ENCODE measurements at places on chromosomes 6 and 20.

DNA sequence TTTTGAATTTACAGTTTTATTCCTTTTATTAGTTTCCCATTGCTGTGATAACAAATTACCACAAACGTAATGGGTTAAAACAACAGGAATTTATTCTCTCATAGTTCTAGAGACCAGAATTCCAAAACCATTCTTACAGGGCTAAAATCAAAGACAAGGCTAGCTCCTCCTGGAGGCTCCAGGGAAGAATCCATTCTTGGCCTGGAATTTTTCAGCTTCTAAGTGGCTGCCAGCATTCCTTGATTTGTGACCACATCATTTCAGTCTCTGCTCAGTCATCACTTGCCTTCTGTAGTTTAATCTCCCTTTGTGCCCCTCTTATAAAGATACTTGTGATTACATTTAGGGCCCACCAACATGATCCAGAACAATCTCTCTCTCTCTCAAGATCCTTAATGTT is 897 bp upstream of the SEL1L2 start:
- DNase-seq = no peak

GRCh38 chr6:26235302-26235670 is 129.7 kb upstream of the BTN3A2 start:
- no peak for DNase-seq

- no peak for DNase-seq
These were observed 54.9 kb downstream of the PLAGL1 start for GRCh38 chr6:143952947-143953701.

DNA sequence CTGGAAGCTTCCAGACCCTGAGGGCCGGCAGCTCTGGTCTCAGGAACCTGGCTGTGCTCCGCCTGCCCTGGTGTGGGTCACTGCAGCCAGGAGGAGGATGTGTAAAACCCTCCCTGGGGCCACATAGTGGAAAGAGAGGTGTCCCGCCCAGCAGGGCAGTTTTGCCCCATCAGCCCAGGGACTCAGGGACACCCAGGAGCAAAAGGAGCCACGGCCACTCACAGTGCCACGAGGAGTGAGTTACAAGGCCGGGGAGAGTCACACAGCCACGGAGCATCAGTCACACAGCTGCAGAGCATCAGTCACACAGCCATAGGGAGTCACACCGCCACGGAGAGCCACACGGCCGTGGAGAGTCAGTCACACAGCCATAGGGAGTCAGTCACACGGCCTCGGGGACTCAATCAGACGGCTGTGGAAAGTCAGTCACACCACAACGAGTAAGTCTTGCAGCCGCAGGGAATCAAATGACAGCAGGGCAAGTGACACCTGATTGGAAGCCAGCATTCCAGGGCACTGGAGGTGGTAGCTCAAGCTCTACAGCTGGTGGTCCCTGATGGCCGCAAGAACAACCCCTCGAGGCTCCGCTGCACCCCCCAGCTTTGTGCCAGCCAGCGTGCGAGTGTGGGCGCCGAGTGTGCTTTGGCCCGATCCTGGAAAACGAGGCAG is 60.9 kb downstream of the DLL1 start:
- DNase-seq = no peak

GRCh38 chr6:150895928-150896632 is 30.6 kb downstream of the MTHFD1L start:
- no peak for DNase-seq

GRCh38 chr20:15061955-15062354 is 724.5 kb upstream of the FLRT3 start:
- no peak for DNase-seq
